ENCODE measurements at places on chromosomes 7 and 10.
A peak's percentile ranks its signal among the peaks of the same experiment; 100 is the strongest.

- no peak overlapping the region for H3K27ac ChIP-seq
- no peak overlapping the region for H3K4me3 ChIP-seq
Observed at GRCh38 chr7:128192497-128193142, 48.5 kb upstream of the LEP start.

GRCh38 chr7:99254390-99254789 lies 18.2 kb upstream of the MYH16 start:
- no peak overlapping the region for H3K4me3 ChIP-seq
- peaks cover 4% of the 10 kb centered on the region for H3K27me3 ChIP-seq
- peaks cover 11% of the 10 kb centered on the region for H3K4me1 ChIP-seq
- DNase-seq, result no peak
- H3K27ac ChIP-seq, result no peak overlapping the region

GRCh38 chr7:5350600-5351385 lies 68.0 kb downstream of the SLC29A4 start:
- no peak overlapping the region for H3K4me3 ChIP-seq
- H3K4me1 ChIP-seq, result peaks cover 32% of the 10 kb centered on the region
- H3K27me3 ChIP-seq, result no peaks in the 10 kb centered on the region
- peaks cover 32% of the 10 kb centered on the region for H3K36me3 ChIP-seq
- no peak overlapping the region for H3K27ac ChIP-seq

DNA sequence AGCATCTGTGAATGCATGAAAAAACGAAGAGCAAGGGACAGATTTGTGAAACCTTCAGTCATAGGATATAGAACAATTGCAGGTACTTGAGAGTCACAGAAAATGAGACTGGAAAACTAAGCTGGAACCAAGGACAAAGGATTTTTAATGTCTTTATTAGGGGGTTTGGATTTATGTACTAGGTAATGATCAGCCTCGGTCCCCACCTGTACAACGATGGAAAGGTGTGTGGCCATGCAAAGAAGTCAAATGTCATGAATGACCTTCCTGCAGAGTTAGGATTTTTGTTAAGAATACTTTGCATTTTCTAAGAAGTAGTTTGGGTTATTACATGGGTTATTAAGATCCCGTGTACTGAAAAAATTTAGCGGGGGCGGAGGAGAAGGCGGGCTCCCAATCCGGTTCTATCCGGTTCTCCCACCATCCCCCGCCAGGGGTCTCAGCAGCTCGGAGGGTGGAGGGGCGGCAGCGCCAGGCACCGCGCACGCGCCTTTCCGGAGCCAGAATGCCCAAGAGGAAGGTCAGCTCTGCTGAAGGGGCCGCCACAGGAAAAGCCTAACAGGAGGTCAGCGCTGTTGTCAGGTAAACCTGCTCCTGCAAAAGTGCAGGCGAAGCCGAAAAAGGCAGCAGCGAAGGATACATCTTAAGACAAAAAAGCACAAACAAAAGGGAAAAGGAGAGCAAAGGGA lies 327.5 kb upstream of the PLXDC2 start:
- DNase-seq, result peak; percentile 79
- H3K4me1 ChIP-seq, result peaks cover 12% of the 10 kb centered on the region
- peak overlapping the region; percentile 54 for H3K4me3 ChIP-seq
- H3K36me3 ChIP-seq, result no peaks in the 10 kb centered on the region
- no peak overlapping the region for H3K27ac ChIP-seq
- no peaks in the 10 kb centered on the region for H3K27me3 ChIP-seq

GRCh38 chr7:157657741-157658740 lies 321.2 kb downstream of the DNAJB6 start:
- H3K27me3 ChIP-seq, result peaks cover 1% of the 10 kb centered on the region
- DNase-seq, result no peak
- H3K36me3 ChIP-seq, result no peaks in the 10 kb centered on the region
- H3K4me3 ChIP-seq, result no peak overlapping the region
- H3K4me1 ChIP-seq, result no peaks in the 10 kb centered on the region
- no peak overlapping the region for H3K27ac ChIP-seq

GRCh38 chr10:1737222-1738061 lies at the start of gene ADARB2:
Gene ADARB2 (minus strand): TSS chr10:1737525.
- H3K27me3 ChIP-seq, result peaks cover 42% of the 10 kb centered on the region
- DNase-seq, result no peak
- peak within 1 kb of the TSS; percentile 8 for H3K27ac ChIP-seq

DNA sequence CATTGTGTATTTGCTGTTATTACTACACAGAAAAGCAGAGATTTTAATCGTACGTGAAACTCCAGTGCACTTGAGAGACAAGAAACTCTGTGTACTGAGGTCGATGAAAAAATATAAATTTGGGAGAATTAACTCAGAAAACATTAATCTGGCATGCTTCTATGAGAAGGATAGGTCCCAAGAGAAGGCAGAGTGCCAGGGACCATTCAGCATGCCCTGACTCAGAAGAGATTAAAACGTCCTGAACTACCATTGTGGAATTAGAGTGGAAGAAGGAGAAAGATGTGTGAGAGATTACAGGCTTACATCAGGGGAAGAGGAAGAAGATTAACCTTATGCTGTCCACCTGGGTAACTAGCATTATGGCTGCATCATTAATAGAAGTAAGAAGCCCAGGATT lies 72.4 kb downstream of the REEP3 start:
- DNase-seq, result no peak
- no peaks in the 10 kb centered on the region for H3K27me3 ChIP-seq
- no peak overlapping the region for H3K4me3 ChIP-seq
- H3K36me3 ChIP-seq, result peaks cover 19% of the 10 kb centered on the region

All from chondrocyte (in vitro differentiated cells).